ENCODE measurements at places on chromosomes 1 and 21.

DNA sequence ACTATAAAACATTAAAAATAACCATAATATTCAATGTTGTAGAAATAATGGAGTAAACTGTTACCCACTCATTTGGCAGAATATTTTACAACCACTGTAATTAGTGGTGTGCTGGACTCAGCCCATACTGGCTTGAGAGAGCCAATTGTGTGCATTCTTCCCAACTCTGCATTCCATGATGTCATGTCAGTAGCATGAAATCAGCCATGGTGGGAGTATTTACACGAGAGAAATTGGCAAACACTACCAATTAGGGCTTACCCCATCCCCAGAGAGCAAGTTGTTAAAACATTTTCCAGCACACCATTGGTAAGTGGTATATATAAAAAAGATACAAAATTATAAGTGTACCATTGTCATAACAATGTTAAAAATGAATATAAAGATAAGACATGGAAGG lies 19.1 kb upstream of the QSOX1 start:
- DNase-seq, result no peak

DNA sequence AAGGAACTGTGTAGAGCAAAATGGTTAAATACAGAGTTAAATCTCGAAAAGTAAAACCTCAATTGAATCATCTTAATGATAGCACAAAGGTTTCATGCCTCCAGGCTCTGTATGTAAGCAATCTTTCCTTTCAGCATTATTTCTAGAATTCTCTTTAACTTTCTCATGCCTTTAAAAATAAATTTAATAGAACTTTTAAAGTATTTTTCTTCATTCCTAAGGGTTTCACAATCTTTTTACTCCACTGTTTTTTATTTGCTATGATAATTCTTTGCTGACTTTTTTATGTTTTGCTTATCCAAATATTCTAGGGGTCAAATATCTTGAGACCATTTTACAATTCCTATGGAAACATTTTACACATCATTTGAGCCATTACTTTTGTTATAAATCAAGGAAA lies 288.0 kb downstream of the BACH1 start:
- no peak for DNase-seq

DNA sequence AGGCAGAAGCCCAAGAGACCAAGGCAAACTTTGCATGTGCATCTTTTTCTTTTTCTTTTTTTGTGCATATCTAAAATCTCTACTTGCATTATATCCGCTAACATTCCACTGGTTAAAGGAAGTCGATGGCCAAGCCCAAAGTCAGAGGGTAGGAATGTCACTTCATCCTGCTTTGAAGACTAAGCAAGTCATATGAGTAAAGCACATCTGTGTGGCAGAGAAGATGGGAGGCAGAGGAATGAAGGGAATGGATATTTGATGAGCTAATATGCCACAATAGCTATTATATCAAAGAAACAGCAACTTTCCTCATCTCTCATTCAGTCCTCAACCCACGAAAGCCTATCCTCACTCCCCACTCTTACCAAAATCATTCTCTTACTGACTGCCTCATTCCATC lies 59.3 kb downstream of the RNF220 start:
- DNase-seq, result no peak

GRCh38 chr1:160340866-160341265 lies 2.2 kb downstream of the COPA start:
- DNase-seq, result no peak

GRCh38 chr1:109863667-109864046 lies 47.0 kb upstream of the CSF1 start:
- DNase-seq, result no peak

GRCh38 chr1:110672753-110673108 lies 2.0 kb downstream of the KCNA3 start:
- DNase-seq, result peak; percentile 34

- no peak for DNase-seq
Measured at GRCh38 chr21:31136891-31137290, 98.6 kb upstream of the KRTAP19-8 start.

DNA sequence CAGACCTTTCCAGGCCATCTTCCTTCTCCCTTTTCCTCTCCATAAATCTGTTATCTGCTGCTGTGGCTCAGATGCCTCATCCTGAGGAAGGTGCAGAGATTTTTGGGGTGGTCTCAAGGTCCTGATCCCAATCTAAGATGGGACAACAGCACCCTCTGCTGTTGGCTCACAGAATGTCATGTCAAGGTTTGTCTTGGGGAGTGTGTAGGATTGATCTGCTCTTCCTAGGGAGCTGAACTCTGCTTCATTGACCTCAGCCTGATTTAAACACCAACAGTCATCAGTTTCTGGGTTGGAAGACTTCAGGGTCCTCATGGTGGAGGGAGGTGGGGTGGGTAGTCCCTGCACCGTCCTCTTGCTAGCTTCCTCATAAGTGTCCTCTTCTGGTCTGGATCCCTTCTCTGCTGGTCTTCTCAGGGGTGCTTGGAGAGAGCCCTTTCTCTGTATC lies 62.8 kb upstream of the LAX1 start:
- DNase-seq, result peak; percentile 69

GRCh38 chr21:25307489-25307888 lies 299.8 kb downstream of the MRPL39 start:
- DNase-seq, result no peak

DNA sequence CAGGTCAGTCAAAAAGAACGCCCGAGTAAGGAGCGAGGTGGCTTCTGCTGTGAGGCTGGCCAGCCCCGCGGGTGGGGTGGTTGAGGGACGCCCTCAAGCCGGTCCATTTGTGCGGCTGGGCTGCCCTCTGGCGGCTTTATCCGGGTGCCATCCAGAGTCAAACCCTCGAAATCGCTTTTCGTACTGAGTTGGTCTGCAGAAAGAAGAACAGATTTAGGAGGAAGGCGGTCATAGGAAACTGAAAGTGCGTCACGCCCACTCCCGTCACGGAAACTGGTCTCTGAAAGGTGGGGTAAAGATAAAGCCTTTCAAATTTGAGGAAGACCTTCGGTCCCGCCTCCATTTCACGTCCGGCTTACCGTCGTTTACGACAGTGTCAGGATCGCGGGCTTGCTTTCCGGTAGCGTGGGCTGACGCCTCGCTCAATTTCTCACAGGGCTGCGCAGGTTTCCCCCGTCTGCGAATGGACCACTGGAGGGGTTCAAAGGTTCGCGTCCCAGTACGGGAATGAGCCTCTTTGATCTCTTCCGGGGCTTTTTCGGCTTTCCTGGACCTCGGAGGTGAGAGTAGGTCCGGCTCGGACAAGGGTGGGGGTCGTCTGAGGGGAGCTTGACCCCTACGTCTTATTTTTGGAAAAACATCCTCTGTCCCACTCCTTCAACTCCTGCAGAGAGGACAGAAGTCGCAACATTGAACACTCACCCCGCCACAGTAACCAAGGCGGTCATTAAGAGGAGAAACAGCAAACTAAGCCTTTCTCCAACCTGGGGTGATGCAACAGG lies at the start of gene HAX1:
Gene HAX1, plus strand, starts transcription at position 413 of the 782 bp plus-strand sequence. Its CDS starts 95 bp downstream, at position 508.
- peak; percentile 98 for DNase-seq

DNA sequence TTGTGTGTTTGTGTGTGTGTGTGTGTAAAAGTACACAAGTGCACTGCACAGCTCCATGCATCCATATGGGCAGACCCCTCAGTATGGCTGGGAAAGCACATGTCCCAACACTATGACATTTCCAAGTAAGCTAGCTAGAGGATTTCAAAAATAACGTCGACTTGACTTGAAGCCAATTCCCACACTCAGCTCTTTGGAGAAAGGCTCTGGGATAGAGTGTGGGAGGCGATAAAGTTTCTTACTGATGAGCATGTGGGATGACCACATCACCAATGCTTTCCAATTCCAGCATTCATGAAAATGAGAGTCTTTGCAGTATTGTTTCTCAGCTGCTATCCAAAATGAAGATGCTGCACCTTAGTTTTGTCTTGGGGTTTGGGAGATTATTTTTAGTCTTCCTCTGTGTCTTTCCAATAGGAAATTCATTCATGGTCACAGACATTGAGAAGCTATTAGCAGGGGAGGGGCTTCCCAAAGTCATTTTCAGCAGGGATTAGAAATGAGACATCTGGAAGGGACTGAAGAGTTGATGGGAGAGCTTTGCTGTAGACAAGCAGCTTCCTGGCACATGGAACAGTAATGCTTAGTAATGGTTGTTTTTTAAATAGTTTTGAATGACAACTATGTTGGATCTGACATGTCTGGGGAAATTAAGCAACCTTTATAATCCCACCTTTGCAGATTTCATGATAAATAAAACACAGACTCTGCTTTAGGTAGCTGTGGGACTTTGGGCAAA lies 143.5 kb downstream of the ASTN1 start:
- DNase-seq, result no peak

DNA sequence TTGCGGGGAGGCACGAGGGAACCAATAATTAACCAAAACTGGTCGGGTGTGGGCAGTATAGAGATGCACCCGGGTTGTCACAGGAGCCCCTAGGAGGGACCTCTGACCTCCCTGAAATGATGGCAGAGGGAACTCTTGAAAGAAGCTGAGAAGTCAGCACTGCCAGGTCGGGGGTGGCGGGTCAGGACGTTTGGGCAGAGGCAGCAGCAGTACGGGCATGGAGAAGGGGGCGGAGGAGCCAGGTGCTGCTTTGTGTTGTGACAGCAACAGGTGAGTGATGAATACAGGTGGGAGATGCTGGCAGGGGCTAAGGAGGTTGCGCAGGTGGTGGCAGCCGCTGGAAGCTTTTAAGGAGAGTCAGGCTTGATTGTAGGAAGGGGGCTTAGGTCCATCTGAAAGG lies 11.7 kb downstream of the TNFRSF1B start:
- DNase-seq, result no peak

- no peak for DNase-seq
Measured at GRCh38 chr1:171799166-171799565, 17.7 kb downstream of the METTL13 start.

DNA sequence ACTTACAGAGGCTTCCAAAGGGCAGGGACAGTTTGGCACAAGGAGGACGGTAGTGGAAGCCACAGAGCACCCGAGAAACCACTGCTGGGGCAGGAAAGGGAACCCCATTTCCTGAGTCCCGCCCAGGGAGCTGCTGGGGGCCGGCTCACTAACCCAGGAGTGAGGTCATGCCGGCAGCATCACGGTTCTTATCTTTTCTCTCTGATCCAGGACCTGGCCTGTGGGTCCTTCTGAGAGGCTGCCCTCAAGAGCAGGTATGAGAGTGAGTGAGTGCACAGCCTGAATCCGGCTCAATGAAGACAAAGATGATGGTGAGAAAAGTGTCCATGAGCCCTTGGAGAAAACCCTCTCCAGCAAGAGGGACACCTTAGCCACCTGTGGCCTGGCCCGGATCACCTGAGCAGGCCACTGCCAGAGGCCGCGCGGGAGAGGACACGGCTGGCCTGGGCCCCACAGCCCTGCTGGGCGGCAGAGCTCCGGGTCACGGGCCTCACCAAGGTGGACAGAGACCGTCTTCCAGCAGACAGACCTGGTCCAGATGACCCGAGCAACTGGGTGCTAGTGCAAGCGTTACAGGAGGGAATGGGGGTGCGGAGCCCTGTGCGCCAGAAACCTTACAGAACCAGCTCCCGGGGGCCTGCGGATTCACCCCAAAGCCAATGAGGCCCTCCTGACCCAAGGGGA lies 94.9 kb downstream of the RIPK4 start:
- no peak for DNase-seq

GRCh38 chr1:205344066-205344928 lies 12.4 kb downstream of the KLHDC8A start:
- peak; percentile 49 for DNase-seq

- no peak for DNase-seq
Measured at GRCh38 chr21:42579456-42580075, 65.9 kb downstream of the SLC37A1 start.

DNA sequence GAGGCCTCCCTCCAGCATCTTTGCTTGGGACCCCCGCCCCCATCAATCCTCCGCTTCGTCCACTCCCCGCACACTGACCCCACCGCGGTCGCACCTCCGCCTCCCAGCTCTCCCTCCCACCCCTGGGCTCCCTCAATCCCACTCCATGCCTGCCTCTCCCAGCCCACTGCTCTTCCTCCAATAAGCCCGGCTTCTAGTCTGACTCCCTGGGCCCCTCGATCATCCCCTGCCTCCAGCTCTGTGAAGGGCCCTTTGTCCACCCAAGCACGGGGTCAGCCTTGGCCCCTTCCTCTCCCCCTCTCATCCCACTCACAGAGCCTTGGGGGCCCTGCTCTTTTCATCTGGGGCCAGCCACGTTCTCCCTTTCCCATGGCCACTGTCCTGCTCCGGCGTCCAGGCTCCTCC lies 1.5 kb upstream of the TMEM200B start:
- DNase-seq, result no peak

DNA sequence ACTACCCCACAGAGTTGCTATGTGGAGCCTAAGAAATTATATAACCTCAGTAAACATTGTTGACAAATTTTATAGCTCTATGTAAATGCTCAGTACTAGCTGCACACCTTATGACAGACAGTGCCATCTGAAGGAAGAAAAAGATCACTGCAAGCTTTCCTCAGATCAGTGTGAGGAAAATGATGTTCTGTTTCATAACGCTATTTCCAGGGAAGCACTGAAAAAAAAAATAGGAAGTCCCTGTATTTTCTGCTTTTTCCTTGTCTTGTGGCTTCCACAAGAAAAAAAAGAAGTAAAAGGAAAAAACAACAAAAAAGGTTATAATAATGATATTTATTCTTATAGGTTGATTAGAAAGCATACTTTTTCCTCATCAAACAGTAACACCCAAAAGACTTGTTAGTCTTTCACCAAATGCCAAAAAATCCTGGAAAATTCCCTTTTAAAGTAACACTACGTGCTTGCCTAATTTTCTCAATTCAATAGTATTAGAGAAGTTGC lies 23.2 kb downstream of the LYST start:
- no peak for DNase-seq

DNA sequence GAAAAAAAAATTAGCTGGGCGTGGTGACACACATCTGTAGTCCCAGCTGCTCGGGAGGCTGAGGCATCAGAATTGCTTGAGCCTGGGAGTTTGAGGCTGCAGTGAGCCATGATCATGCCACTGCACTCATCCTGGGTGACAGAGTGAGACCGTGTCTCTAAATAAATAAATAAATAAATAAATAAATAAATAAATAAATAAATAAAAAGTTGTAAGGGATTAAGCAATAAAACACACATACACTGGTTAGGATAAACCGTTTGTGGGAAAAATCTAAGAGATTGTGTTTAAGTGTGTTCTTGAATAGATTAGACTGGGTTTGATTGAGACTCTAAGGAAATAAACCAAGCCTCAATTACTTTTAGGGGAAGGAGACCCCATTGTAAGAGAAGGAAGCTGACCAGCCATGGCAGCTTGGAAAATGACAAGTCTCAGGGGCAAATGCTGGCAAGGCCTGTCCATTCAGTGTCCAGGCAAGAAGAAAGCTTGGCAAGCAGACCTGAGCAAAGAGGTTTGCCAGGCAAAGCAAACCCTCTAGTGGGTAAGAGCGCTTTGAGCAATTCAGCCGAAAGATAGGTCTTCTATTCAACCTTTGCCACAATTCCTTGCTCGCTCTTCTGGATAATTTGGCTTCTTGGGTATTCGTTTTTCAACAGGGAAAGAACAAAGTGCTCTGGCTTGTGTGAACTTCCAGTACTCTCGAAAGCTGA lies 106.9 kb upstream of the SERBP1 start:
- no peak for DNase-seq

GRCh38 chr1:170313306-170313705 lies 167.5 kb downstream of the NTMT2 start:
- DNase-seq, result no peak
